Stimulated activated CD8-positive, alpha-beta memory T cell treated with anti-CD3 and anti-CD28 coated beads, Interleukin-7, amount 100 ng/mL, for 1 hour (primary cell): ENCODE measurements at places on chromosomes 7 and 10.

DNA sequence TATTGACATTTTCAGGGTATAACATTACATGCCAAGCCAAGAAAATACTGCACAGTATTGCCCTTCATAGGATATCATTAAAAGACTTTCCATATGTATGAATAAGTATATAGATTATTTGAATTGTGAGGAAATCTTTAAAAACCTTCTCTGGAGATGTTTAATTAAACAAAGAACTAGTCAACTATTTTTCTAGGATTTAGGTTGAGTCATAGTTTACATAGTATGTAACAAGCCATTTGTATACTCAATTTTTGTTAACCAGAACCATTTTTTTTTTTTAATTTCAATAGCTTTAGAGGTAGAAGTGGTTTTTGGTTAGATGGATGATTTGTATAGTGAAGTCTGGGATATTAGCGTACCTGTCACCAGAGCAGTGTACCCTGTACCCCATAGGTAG lies 151.2 kb upstream of the ASAH2 start:
- no peak for DNase-seq

GRCh38 chr7:148815612-148816011 lies 68.5 kb downstream of the EZH2 start:
- DNase-seq, result no peak

- no peak for DNase-seq
Observed at GRCh38 chr7:44685723-44686122, 62.9 kb upstream of the ZMIZ2 start.

GRCh38 chr10:60096761-60097513 lies 190.6 kb upstream of the CCDC6 start:
- no peak for DNase-seq

GRCh38 chr7:15647309-15647708 lies 39.2 kb downstream of the MEOX2 start:
- DNase-seq, result no peak

- no peak for DNase-seq
Observed at GRCh38 chr7:5557920-5558401, 134.3 kb upstream of the TNRC18 start.

DNA sequence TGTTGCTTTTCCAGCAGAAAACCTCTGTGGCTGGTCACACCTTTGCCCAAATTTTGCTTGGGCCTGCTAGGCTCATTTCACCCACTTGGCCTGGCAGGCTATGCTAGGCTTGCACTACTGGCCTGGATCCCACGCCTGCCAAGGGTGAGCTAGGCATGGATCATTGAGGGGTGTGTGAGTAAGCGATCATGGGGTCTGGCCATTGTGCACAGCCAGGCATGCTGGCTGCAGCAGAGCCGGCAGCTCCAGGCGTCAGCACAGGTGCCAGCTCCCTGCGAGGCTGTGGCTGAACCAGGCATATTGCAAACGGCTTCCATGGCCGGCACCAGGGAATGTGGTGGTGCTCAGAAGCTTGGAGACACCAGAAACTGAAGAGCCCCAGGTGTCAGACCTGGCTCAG lies 19.2 kb downstream of the CFAP70 start:
- no peak for DNase-seq
